ENCODE measurements at places on chromosomes 1 and 21.

- DNase-seq: no peak
Measured at GRCh38 chr1:12426030-12426429, 192.0 kb downstream of the DHRS3 start.

- no peak for DNase-seq
Measured at GRCh38 chr1:210600421-210601159, 271.9 kb downstream of the HHAT start.

DNA sequence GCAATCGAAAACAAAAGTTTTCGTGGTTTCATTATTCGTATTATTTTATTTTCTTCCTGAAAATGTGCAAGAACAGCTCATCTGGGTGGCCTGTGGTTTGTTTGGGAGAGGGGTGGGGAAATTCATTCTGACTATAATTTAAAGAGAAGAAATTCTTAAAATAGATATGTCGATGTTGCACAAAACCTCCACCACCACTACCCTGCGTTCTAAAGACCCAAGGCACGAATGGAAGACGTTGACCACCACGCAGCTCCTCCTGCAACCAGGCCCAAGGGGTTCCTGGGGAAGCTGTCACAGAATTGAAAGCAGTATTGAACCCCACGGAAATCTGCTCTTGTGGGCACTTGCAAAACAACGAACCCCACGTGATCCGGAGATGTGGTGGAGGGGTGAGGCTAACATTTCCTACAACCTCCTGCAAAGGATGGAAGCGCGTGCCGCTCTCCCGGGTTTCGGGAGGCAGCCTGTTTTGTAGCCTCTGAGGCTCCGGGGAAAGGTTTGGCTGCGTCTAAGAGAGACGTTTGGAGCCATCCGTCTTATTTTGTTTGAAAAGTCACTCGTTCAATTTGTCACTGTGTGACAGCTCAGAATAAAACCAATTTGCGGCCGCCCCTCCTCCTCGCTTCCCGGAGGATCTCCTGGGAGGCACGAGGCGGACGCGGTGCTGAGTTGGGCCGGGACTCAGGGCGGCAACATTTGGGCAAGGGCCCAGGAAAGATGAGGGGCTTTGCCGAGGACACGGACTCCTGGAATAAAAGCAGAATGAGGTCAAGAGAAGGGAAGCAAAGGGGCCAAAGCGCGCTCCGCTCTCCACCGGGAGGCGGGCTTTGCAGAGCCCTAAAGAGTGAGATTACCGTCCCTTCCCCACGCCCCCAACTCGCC lies 810 bp upstream of the HLX start:
- no peak for DNase-seq

GRCh38 chr1:61641578-61642336 lies 83.2 kb downstream of the TM2D1 start:
- DNase-seq: peak; percentile 39

DNA sequence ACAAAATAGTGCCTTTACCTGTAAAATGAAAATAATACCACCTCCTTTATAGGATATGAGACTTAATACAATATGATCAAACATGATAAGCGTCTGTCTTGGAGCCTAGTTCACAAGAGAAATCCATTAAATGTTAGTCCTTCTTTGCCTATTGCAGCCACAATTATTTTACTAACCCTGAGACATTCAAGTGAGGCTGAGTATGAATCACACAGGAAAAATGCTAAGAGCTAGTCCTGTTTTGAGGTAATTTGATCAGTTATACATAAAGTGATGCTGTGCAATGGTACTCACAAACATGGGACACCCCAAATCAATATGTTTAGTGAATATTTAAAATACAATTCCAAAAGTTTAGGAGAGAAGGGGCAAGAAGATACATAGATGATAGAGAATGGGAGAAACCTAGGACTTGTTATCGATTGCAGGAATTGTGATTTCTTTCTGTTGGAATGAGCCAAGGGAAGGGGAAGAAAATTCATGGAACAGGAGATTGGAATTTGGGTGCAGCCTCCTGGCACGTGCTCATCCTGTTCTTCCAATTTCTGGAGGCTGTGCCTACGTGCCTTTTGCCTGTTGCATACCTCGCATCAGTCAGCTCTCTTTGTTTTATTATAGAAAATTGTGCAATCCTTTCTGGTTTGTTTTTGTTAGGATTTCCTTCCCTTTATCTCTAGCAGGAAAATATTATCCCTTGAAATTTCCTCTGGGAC lies 39.9 kb upstream of the BACH1 start:
- DNase-seq: no peak

GRCh38 chr1:20540281-20540680 lies 12.1 kb upstream of the FAM43B start:
- DNase-seq: no peak

DNA sequence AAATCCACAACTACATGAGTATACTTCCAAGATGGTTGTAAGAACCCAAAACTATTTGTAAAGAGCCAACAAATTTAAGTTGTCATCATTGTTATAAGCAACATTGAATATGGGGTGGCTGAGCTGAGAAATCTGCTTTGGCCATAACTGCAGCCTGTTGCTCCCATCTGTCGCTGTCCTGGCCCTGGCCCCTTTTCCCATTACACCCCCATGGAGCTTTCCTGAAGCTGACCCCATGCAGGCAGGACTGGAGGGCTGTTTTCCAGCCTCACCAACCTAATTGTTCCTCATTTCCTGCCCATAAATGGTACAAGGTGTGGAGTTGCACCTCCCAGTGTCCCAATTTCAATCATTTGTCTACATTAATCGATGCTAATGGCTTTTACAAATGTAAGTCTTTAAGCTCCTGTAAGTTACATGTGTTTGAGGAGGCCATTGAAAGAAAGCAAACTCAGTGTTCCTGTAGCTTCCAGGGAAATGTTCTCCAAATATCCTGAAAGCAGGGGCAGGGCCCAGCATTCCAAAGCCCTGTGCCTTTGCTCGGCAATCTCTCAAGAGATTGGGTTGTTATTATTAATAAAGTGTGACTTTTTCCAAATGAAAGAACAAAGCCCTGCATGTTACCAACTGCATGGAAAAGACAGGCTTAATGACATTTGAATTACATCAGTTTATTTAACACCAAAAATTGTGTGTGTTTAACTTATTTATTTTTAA lies 545.9 kb downstream of the PLPP3 start:
- no peak for DNase-seq

DNA sequence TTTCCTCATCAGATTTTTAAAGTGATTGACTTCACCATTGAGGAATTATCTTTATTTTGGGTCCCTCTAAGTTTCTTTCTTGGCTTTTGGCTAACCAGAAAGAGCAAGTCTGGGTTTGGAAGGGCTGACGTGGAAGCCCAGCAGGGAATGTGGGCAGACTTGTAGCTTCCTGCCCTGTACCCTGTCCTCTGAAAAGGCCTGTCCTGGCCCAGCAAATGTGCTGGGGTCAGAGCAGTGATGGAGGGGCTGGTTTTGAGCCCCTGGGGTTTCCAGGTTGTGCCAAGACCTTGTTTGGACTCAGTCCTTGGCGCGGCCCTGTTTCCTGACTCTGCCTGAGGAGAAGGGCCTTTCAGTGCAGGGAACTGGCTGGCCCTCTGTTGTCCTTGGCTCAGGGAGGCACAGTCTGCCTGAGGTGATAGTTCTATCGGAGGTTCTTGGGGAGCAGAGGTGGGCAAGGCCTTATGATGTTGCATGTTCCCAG lies 72.1 kb downstream of the UCK2 start:
- DNase-seq: no peak

- no peak for DNase-seq
Measured at GRCh38 chr1:225737161-225737560, 40.5 kb upstream of the SRP9 start.

DNA sequence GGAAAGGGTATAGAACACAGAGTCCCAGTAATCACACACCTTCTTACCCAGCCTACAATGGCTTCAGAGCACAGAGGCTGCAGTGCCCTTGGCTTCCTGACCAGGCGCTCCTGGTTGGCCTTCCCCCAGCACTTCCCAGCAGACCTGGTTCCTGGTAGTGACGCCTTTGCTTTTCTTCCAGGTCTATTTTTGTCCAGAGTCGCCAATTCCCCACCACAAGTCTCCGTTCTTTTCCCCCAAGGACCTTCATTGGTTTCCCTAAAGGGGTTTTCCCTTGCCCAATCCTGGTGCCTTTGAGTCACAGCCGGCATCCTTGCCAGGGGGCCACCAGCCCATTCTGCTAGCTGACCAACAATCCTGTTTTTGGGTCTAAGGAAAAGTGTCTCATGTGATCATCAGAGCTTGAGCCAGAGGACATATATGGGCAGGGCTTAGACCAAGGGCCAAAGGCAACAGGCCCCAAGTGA lies 84.8 kb downstream of the KCNJ15 start:
- DNase-seq: no peak

DNA sequence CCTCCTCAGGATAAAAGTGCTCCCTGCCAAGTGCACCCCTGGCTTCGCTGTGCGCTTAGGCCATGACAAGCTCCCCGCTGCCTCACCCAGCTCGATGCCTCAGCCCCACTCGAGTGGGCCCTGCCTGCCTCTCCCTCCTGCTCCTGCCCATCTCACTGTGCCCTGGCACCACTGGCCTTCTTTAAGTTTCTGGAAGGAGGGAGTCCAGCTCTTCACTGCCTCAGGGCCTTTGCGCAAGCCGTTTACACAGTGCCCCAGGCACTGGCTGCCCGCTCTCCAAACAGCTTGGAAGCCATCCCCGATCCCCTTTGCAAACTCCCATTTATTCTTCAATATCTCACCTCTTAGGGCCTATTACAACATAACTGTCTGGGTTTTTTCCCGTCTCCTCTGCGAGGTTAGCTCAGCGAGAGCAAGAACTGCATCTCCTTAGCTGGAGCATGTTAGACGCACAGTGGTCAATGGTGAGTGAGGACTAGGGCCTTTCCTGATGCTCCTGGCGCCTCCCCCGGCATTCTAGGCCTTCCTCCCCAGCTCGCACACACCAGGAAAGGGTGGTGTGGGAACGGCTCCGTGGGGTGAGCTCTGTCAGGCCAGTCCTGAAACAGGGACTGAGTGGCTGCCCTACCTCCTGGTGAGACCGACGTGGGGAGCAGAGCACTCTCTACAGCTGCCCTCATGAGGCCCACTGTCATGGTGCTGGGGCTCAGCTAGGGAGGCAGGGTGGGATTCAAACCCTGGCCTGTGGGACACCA lies 31.9 kb downstream of the PODN start:
- DNase-seq: no peak

DNA sequence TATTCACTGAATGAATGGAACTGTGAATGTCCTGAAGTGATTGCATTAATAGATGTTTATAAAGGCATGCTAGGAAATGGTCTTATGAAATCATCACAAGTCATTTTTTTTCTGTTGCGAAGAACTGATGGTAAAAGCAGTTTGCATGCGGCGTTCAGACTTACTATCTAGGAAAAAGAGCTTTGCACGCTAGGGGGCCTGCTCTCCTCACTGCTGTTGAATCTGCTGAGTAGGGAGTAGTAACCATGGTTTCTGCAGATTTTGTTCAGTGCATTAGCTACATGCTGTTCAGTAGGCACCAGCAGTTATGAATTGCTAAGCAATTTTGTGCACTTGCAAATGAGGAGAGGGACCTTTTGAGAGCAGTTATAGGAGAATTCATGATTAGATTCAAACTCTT lies 57.9 kb downstream of the CENPF start:
- no peak for DNase-seq

GRCh38 chr1:234541286-234541975 lies 62.5 kb upstream of the TARBP1 start:
- no peak for DNase-seq

DNA sequence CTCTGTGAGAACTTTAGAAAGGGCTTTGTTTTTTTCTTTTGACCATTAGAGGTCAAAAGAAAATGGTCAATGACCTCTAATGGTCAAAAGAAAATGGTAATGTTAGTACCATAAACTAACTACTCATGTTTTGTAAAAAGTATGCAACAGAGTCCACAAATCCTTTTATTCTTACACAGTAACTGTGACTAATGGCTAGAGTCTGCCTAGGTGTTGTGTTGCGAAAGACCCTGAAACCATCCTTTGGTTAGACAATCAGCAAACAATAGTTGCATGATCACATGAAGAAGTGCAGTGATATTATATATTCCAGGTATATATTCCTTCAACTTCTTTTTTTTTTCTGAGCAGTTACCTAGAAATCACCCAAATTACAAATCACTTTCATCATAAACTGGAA lies 40.9 kb downstream of the NEGR1 start:
- DNase-seq: no peak

GRCh38 chr1:228407106-228408040 lies 738 bp upstream of the TRIM11 start:
- no peak for DNase-seq

- no peak for DNase-seq
Measured at GRCh38 chr21:25493722-25494121, 113.6 kb downstream of the MRPL39 start.

GRCh38 chr1:230458509-230458908 lies 32.4 kb upstream of the PGBD5 start:
- DNase-seq: no peak

DNA sequence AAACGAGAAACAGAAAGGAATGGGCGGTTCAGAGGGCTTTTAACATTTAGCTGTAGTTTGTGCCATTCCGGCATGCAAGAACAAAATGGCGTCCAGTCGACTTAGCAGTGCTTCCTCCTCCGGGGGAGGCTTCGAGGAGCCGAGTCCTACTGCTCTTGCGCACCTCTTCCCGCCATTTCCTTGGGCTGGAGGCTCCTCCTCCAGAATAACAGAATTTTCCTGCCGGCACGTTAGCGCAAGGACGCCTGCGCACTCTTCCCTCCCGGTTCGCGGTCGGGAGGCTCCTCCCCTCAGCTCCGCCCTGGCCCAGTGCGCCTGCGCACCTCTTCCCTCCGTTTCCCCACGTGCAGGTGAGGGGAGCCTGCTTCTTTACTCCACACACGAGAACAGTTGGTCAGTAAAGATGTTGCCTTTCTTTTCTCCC lies 1.0 kb downstream of the DMRTB1 start:
- no peak for DNase-seq

GRCh38 chr1:27483659-27484058 lies 6.3 kb downstream of the WASF2 start:
- DNase-seq: no peak

DNA sequence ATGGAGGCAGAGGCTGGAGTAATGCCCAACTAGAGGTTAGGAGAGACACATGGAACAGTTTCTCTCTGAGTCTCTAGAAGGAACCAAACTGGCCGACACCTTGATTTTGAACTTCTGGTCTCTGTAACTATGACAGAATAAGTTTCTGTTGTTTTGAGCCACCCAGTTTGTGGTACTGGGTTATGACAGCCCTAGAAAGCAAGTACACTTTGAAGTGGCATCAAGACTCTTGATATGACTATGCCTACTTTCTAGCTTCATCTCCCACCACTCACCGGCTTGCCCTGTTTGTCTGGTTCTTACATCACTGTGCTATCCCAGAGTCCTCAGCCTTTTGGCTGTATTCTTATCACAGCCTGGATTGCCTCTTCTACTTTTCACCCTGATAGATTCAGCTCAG lies 230.3 kb upstream of the USP24 start:
- no peak for DNase-seq

- DNase-seq: no peak
Measured at GRCh38 chr1:231487019-231487418, 41.5 kb upstream of the TSNAX start.

- DNase-seq: no peak
Measured at GRCh38 chr1:156347331-156347730, 9.0 kb downstream of the TSACC start.

All from OCI-LY7 (cell line).